Fibroblast of skin of right quadriceps (primary cell): ENCODE measurements at places on chromosomes 16 and 17.
A peak's percentile ranks its signal among the peaks of the same experiment; 100 is the strongest.

DNA sequence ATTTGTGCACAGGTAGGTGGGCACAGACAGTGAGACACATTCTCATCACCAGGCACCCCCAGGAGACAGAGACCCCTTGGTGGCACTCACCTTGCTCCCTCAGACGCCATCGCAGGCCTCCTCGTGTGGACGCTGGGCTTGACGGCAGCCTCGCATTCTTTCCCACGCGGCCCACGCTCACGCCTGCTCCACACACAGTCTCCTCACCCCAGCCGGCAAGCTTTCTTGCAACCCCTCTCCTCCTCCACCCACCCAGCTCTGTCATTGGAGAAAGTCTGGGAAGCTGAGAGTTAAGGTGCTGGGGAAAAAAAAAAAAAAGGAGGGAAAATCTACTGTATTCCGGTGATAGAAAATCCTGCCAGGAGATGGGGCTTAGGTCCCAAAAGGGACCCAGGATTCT, 14.8 kb downstream of the SGCA start:
- no peak for DNase-seq

GRCh38 chr16:25023556-25023955, 8.4 kb upstream of the ARHGAP17 start:
- DNase-seq: no peak

DNA sequence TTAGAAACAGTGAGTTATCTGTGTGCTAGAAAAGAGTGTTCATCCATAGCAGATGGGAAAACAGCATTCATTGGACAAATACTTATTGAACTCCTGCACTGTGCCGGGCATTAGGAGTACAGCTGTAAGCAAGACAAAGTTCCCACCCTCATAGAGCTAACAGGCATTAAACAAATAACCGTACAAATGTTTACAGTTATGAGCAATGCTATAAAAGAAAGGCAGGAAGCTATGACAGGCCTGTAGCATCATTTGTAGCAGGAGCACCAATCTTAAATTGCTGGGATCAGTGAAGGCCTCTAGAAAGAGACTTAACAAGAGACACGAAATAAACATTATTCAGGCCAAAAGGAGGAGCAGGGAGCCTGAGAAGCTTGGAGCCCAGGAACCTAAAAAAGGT, 15.6 kb downstream of the SDR42E1 start:
- DNase-seq: no peak

DNA sequence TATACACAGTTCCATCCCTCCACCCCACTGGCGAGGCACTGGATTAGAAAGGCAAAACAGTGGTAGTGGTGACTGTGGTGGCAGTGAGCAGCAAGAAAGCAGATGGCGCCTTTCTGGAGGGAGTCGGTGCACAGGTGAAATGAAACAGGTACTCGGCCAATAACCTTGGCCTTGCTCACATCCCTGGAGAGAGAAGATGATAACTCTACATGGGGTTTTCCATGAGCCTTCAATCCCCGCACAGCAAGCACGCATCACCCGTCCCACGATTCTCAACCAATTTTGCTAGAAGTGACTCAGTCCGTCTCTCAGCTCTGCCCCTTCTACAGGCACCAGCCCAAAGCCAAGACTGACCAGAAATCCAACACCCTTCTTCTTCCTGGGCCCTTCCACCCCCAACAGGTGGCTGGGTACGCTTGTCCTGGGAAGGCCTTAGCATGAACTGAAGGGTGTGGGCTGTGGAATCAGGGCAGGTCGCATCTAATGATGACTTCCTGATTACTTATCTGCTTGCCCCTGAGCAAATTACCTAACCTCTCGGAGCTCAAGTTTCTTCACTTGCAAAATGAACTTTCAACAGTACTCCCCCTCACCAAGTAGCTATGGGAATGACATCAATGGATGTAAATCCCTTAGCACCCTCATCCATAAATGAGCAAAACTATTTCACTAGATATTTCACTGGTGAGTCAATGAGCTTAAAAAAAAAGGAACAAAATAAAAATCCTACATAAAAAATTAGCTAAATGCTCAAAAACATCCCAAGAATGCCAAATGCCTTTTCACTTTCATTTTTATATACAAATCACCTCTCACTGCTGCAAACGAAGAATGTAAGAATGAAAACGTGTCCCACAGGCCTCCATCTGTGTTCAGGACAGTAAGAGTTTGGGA, 18.0 kb downstream of the XPO6 start:
- peak; percentile 97 for DNase-seq

DNA sequence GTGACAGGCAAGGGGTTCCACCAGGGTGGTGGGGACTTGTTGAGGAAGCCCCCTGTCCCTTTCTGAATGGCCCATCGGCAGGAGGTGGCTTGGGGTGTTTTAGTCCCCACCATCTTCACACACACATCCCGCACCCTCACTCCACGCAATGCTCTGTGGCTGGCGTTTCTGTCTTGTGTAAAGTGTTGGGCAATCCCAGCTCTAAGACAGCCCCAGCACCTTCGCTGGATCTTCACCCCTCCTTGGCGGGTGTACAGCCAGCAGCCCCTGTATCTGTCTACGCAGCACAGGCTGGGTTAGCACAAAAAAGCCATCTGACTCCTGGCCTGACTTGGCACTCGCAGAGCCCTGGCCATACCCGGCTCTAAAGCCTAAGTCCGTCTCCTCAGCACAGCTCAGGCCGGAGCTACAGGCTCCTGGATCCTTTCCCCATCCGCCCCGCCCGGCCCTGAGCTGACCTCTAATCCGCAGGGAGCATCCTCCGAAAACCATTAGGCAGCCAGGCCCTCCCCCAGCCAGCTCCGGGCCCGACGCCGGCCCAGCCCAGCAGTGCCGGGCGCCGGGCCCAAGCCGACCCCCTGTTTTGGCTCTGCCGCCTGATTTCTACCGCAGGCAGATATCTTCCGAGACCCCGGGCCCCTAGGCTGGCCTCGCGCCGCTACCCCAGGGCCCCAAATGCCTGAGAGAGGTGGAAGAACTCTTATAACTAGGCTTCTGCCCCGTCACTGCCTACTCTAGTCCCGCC, 42.4 kb upstream of the TAC4 start:
- DNase-seq: no peak

DNA sequence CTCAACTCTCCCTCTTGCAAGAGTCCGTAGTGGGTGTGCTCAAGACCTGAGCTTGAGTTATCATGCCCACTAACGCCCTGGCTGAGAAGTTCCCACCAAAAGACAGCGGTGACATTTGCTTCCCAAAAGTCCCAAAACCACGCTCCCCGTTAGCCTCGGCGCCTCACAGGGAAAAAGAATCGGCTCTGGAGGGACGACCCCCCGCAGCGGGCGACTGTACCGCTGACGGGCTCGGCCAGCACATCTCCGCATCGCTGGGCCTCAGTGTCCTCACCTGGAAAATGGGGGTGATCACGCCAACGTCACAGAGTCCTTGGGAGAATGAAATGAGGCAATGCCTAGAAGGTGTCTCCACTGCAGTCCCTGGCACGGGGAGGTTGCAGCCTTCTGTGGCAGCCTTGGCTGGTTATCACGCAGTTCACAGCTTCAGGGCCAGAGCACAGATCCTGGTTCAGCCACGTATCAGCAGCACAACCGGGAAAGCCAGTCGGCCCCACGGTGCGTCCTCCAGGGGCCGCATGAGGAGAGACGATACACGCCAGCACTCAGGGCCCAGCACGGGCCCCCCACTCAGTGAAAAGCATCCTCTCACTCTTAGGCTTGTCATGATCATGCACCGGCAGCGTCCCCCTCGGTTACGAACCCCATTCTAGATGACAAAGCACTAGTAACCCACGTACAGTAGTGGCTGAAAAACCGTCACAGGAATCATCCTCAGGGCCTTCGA, 32.9 kb downstream of the NXN start:
- DNase-seq: no peak

DNA sequence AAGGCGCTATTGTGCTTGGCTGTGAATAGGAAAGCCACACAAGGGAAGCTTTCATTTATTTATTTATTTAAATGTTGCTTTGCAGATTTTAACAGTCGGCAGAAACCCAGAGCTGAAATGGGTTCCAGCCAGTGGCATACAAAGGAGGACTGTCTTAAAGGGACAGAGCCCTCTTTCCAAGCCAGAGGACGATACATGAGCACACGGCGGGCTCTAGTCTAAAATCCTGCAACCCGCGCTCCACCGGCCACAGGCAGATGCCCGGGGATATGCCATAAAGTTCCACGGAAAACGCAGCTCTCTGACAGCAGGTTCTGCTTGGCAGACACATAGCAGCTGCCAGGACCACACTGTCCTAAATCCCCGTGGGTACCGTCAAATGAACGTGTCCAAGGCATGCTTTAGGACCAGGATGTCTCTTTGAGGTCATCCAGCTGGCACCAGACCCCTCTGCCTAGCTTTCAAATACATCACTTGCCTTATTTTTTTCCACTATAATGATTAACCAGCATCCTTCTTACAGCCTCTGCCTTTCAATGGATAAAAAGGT, 64.6 kb downstream of the CYTH1 start:
- DNase-seq: peak; percentile 29

- DNase-seq: no peak
Measured at GRCh38 chr17:75490173-75490743, 25.1 kb downstream of the CASKIN2 start.

DNA sequence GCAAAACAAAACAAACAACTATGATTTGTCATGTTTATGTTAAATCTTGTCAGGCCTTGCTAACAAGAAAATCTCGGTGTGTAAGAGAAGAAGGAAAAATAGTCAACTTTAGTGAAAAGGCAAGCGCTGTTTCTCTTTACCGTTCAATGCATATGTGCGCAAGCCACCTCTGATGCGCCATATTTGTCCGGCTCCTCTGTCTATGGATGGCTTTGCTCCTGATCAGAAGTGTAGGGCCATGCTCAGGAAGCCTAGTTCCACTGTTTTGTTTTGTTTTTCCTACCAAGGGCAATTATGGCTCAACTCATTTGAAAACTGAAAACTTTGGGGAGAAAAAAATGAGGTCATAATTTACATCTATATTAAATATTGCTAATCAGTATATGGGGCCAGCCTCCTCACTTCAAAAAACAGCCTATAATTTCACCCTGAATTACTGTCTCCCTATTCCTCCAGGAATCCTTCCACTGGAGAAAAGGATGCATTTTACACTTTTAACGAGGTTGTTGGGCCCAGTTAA, 4.5 kb downstream of the MAF start:
- DNase-seq: no peak

DNA sequence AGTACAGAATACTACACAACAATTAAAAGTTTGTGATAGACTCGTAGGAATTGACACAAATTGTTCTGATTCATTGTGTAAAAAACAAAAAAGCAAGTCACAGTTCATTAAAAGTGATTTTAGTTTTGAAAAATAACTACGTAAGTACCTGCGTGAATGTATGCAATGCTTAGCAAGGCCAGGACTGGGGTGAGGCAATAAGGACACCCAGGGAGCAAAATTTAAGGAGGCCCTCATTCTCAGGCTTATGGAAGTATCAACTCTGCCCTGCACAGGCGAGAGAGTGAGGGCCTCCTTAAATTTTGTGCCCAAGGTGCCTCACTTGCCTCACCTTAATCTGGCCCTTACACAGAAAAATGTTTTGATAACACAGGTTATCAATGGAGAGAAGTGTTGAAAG, 31.4 kb downstream of the NOG start:
- no peak for DNase-seq

- no peak for DNase-seq
Measured at GRCh38 chr16:86302421-86303109, 207.8 kb upstream of the FOXF1 start.

DNA sequence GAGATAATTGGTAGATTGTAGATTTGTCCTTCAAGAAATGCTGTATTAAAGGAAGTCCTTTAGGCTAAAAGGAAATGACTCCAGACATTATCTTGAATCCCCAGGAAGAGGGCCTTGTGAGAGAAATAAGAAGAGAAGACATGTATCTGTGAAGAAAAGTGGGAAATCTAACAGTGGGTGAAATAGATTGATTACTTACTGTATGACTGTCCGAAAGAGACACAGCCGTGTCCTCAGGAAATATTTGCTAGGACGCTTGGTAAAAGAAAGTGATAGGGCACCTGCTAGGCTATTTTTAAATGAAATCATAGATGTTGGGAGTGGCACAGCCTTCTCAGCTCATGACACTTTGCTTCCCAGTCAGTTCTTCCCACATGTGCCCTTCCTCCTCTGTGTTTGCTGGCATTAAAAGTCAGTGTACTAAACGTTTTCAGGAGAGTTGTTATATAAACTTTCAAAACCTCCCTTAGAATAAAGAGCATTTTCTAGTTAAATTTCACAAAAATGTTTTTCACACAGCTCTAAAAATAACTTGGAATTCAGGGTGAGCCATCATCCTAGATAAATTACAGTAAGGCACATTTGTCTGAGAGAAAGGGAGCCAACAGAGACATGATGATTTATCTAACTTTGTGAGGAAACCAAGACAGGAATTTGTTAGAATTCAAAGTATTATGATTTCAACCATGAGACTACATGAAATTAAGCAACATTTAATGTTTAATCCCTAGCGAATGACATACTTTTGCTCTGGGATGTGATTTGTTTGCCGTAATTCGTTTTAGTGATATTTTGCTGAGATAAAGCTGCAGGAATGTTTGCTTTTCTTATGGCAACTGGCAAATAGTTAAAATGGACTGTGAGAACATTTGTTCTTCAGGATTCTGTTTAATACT, 35.0 kb downstream of the DHRS7B start:
- DNase-seq: peak; percentile 87

- no peak for DNase-seq
Measured at GRCh38 chr16:46714797-46715591, 25.5 kb downstream of the ORC6 start.

DNA sequence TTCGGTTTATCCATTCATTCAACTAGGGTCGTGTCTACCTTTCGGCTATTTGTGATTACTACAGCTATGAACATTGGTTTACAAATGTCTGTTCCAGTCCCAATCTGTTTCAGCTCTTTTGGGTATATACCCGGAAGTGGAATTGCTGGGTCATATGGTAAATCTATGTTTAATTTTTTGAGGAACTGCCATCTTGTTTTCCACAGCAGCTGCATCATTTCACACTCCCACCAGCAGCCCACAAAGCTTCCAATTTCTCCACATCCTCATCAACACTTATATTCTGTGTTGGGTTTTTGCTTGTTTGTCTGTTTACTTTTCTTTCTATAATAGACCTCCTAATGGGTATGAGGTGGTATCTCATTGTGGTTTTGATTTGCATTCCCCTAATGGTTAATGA, 48.7 kb upstream of the GINS3 start:
- DNase-seq: no peak

GRCh38 chr16:84449156-84450140, 55.0 kb downstream of the MEAK7 start:
- DNase-seq: no peak

DNA sequence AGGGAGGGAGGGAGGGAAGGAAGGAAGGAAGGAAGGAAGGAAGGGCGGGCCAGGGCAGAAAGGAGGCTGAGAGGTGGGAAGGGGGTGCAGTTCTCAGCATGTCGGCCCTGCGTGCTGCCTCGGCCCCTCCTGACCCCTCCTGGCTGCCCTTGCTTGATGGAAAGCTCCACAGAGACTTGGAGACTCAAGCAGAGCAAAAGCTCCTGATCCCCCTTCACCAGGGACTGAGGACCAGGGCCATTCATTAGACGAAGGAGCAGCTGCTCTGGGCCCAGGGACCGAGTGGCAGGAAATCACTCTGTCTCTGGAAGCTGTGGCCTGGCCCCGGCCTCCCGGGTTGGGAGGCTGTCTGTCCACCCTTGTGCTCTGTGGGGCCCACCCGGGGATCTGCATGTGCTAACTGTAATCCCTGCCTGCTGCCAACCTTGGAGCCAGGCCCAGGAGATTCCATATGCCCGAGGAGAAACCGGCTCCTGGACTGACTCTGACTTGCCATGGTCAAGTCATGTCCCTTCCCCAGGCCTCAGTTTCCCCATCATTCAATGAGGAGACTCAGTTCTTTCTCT, 27.4 kb upstream of the C1QL1 start:
- DNase-seq: no peak

- no peak for DNase-seq
Measured at GRCh38 chr17:17180741-17181525, 25.2 kb downstream of the PLD6 start.

GRCh38 chr17:78793415-78793814, 11.3 kb upstream of the CYTH1 start:
- no peak for DNase-seq
